ENCODE measurements at places on chromosomes 6 and 20.

- no peak for DNase-seq
These were observed 235.6 kb downstream of the PLCB1 start for GRCh38 chr20:8367689-8368088.

GRCh38 chr20:58399926-58400325 is 10.9 kb downstream of the VAPB start:
- no peak for DNase-seq

GRCh38 chr20:61896058-61896961 is 169.4 kb downstream of the TAF4 start:
- peak; percentile 7 for DNase-seq

DNA sequence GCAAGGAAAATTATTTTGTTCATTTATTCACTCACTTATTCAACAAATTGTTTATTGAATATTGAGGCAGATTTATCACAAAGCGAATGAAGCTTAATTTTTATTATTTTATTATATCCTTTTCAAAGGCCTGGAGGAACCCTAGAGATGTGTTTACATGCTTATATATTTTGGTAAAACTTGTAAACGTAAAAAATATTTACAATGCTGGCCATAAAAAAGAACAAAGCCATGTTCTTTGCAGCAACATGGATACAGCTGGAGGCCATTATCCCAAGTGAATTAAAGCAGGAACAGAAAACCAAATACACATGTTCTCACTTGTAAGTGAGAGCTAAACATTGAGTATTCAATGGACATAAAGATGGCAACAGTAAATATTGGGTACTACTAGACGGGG is 58.8 kb downstream of the ELOVL4 start:
- no peak for DNase-seq

DNA sequence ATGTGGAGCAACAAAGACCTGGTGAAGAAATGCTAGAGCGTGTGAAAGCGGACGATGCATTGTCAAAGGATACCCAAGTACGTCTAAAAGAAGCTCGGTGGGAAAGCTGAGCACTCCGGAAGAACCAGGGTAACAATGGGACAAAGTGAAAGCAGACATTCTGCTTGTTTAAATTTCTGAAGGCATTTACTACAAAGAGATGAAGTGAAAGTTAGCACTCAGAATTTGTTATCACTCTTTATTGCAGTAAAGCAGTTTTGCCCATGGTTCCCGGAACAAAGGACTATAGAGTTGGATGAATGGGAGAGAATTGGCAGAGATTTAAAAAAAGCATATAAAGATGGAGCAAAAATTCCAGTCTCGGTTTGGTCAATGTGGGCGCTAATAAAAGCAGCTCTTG is 12.8 kb upstream of the IRAK1BP1 start:
- no peak for DNase-seq

DNA sequence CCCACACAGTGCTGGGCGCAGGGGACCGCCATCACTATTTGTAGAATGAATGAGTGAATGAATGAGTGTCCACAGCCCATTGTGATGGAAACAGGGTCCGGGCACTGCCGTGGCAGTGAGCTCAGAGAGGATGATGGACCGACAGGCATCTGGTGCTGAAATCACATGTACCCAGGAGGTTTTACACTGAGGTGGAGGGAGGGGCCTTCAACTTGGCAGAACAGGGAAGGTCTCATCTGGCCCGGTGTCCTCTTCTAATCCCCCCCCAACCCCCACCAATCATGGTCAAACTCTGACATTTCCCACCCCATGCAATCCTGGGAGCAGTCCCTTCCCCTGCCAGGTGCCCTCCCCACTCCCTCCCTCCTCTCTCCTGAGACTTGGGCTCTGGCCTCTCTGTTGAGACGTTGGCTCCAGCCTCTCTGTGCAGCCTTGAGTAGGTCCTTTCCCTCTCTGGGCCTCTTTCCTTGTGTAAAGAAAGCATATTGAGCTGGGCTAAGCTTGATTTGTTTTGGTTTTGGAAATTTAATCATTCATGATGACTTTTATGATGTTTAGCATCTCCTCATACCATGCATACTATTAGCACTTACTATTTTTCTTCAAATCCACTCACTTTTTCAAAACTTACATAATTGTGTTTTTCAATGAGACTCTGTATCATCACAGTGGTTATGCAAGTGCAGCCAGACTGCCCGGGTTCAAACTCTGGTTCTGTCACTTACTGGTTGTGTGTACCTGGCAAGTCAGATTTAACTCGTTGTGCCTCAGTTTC is 10.8 kb downstream of the KIAA1755 start:
- no peak for DNase-seq

DNA sequence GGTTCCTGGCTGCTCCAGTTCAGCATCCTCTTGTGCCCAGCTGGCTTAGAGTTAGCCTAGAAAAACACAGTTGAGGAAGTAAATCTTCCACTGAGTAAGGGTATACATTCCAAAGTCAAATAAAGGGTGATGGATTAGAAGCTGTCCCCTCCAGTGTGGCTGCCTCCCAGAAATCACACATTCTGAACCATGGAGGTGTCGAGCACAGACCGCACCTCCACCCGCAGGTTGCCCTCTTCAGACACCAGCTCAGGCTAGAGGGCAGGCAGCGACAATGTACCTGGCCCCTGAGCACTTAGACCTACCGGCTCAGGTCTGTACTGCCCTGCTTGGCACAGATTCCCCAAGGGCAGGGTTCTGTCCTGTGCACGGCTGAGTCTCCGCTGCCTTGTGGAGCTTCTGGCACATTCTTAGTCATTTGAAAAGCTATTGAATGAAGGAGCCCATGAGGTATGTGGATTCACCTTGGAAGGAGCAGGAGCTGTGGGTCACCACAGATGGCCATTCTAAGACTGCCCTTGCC is 118.1 kb downstream of the FAM120B start:
- DNase-seq = no peak

GRCh38 chr6:43575105-43575771 is 600 bp downstream of the XPO5 start:
- DNase-seq = no peak

DNA sequence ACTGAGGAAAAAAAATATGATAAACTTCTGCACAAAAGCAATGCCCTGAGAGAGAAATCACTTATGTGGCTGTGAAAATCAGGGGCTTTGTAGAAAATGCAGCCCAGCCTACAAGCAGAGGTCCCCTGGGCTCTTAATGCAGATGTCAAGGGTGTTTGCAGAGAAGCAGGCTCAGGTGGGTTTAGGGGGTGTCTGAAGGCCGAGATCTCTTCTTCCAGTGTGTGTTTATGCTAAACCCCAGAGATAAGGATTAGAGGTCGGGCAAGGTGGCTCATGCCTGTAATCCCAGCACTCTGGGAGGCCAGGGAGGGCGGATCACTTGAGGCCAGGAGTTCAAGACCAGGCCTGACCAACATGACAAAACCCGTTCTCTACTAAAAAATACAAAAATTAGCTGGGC is 78.5 kb downstream of the TMEM242 start:
- DNase-seq = no peak

GRCh38 chr20:45345104-45345936 is 2.9 kb downstream of the SDC4 start:
- no peak for DNase-seq

DNA sequence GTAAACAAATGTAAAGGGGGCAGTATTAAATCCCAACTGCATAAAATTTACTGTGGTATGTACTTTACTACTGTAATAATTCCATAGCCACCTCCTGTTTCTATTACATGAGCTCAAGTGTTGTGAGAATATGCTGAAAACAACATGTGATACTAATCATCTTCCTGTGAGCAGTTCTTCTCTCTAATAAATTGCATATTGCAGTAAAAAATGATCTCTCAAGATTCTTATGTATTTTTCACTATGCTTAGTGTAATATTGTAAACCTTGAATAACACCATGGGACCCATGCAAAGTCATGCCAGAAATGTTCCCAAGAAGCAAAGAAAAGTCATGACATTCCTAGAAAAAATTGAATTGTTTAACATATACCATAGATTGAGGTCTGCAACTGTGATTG is 133.0 kb upstream of the ATXN1 start:
- no peak for DNase-seq

- DNase-seq = no peak
These were observed at the start of gene IL20RA for GRCh38 chr6:137044366-137045221. Gene IL20RA, minus strand, starts transcription at chr6:137044965. Its CDS starts 237 bp downstream, at chr6:137044728.

GRCh38 chr6:82017288-82017687 is 230.3 kb downstream of the IBTK start:
- no peak for DNase-seq

GRCh38 chr6:49339096-49339495 is 124.0 kb downstream of the MMUT start:
- no peak for DNase-seq

- no peak for DNase-seq
These were observed 92.9 kb upstream of the SYNDIG1 start for GRCh38 chr20:24376311-24377099.

- DNase-seq = no peak
These were observed 187.4 kb downstream of the SLC16A10 start for GRCh38 chr6:111274593-111275217.

DNA sequence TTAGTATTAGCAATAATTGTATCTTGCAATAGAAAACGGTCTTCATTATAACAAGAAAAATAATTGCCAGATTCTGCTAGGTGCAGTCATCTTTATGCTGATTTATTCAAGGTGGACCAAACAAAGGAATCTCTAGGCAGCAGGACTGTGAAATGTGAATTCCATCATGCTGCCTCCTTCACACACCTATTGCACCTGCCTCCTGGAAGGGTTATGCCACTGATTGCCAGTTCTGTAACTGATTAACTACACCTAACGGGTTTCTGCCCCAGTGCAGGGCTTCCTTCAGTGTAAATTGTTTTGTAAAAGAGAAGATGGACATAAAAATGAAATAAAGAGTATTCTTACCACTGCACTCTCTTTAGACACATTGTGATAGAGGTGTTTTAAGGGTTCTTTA is 96.1 kb downstream of the FOXO3 start:
- no peak for DNase-seq

GRCh38 chr20:17491041-17491440 is 40.1 kb downstream of the BFSP1 start:
- DNase-seq = no peak

- DNase-seq = no peak
These were observed 77.4 kb downstream of the ARID1B start for GRCh38 chr6:156854466-156855161.

DNA sequence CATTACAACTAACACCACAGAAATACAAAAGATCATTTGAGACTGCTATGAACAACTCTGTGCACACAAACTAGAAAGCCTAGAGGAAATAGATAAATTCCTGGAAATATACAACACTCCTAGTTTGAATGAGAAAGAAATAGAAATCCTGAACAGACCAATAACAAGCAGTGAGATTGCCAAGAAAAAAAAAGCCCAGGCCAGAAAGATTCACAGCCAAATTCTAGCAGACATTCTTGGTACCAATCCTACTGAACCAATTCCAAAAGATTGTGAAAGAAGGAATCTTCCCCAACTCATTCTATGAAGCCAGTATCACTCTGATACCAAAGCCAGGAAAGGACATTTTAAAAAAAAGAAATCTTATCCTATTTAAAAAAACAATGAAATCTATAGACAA is 7.0 kb upstream of the CDK19 start:
- no peak for DNase-seq

DNA sequence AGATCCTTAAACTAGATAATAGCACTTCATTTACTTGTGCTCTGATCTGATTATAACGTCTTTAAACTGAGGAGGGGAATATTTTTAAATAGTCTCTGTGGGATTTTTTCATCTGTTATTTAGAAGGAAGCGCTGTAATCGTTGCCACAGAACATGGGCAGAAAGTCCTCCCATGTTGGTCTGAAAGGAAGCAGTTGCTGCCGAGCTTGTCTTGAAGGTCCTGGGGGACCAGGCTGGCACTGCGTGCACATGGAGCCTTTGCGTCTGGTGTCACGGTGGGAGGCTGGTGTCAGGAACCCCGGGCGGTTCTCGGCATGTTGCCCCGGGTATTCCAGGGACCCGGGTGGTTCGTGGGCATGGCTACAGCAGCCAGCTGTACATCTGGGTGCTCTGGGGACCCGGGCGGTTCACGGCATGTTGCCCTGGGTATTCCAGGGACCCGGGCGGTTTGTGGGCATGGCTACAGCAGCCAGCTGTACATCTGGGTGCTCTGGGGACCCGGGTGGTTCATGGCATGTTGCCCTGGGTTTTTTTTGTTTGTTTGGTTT is 11.5 kb downstream of the TPD52L2 start:
- no peak for DNase-seq

DNA sequence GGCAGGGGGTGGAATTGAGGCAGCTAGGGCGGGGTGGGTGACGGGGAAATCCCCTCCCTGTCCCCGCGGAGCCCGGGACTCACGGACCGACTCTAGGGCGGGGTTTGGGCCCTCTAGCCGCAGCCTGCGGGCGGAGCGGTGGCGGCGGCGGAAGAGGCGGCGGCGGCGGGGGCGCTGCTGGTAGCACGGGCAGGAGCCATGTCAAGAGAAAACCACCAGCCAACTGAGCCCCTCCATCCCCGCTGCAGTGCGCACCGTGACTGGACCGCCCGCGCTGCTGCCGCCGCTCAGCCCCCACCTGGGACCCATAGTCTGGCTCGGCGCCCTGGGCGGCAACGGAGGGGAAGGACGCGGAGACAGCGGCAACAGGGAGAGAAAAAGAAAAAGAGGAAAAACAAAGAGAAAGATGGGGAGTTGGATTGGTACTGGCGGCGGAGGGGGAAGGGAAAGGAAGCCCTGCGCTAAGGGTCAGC is 1.2 kb upstream of the C6orf62 start:
- peak; percentile 60 for DNase-seq

GRCh38 chr20:32798046-32798981 is 21.4 kb upstream of the MAPRE1 start:
- DNase-seq = no peak

DNA sequence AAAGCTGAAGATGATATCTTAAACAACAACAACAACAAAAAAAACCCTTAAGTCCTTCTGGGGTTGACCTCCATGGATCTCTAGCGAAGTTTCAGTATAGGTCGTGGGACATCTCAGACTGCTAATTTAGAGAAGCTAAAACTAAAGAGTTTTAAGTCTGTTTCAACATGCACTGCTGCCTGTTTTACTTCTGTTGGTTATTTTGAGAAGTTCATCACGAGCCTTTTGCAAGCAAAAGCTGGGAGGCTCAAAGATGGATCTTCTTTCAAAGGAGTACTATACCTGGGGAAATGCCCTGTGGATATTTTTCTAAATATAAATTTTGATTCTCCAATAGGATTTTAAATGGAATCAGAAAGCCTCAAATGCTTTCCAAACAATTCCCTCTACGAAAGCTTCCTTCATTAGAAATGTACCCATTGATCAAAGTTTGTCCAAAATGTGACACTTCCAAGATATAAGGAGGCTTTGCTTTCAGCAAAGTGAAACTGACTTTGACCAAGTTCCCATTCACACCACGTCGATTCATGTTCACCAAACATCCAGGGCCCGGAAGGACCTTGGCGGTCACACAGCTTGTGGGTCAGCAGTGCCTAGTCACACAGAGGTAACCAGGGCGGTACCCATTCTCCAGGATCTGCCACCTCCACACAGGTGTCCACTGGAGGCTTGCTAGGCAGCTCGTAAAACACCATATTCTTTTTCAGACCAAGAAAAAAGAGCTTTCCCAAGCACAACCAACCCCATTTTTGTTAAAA is 94.7 kb upstream of the QKI start:
- DNase-seq = no peak

GRCh38 chr6:50591135-50591534 is 122.2 kb upstream of the TFAP2D start:
- DNase-seq = no peak

All from stimulated activated CD4-positive, alpha-beta T cell treated with anti-CD3 and anti-CD28 coated beads, TNF-alpha, amount 100 ng/mL, for 1 hour (primary cell).